ENCODE measurements at places on chromosomes 13 and 19.

DNA sequence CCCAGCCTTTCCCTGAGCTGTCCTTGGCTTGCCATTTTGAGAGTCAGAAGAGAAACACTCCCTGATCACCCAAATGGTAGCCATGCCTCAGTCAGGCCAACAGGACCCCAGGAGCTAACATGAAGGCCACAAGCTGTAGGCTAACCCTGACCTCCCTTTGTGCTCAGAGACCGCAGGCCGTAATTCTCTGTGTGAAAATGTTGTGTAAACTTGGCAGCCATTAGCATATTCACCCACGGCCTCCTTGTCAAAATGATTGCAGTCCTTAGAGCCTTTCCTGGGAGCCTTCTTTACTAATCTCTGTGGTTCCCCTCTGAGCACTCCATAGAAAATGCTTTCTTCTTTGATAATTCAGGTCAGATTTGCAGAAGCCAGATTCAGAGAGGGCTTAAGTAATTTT lies 418.9 kb downstream of the COG6 start:
- DNase-seq = no peak

GRCh38 chr13:29571876-29572570 lies 23.5 kb downstream of the SLC7A1 start:
- DNase-seq = no peak

GRCh38 chr13:80939581-80939980 lies 598.7 kb upstream of the SPRY2 start:
- no peak for DNase-seq

DNA sequence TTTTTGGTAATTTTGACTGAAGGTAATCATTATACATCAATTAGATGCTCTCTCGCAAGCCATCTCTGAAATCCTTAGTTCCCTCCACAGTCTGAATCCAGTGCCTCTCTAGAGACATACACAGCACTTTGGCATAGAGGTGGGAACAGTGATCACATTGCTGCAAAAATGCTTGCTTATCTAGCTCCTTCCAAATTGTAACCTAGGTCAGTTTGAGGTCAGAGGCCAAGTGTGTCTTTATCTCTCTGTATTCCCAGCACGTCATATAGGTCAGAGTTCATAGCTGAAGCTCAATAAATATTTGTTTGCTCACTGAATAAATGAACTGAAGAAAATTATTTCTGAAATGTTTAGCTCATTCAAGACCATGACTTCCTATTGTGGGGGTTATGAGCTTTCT lies 462.5 kb downstream of the DIAPH3 start:
- DNase-seq = no peak

DNA sequence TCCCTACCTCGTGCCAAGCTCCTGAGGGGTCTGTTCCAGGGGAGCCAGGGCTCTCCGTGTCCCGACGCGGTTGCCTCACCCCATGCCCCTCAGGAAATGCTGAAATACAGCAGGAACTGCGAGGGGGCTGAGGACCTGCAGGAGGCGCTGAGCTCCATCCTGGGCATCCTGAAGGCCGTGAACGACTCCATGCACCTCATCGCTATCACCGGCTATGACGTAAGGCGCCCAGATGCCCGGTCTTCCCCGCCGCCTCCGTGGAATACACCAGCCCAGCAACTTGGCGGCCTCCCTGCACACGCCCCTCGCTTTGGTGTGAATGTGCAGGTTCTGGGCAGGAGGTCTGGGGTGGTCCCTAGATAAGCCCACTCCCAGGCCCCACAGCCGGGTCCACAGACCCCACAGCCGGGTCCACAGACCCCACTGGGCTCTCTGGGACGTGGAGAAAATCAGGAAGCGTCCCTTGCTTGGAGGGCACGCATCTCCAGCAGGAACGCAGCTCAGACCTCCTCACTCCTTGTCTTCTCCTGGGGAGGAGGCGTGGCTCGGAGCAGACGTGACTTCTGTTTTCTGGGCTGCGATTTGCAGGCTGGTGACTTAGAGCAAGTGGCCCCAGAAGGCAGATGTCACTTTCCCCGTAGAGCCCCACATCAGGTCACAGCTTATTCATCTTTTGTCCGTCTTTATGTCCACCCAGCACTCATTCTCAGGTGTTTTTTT lies 19.4 kb upstream of the F7 start:
- DNase-seq = no peak

GRCh38 chr13:111242585-111242984 lies 77.9 kb upstream of the TEX29 start:
- no peak for DNase-seq

DNA sequence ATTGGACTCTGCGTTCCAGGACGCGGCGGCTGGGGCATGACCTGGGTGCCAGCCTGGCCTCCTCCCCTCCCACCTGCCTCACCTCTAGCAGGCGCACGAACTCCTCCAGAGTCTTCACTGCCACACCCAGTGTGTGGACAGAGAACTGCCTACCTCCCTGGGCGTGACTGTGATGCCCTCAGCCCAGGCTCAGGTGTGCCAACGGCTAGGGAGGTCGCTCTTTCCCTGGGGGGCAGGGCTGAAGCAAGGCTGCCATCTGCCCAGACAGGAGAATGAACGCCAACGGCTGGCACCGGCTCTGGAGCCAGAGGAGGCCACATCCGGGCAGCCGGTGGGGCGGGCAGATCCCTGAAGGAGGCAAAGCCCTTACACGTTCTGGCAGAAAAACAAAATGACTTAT lies 11.3 kb downstream of the NANOS3 start:
- DNase-seq = no peak

GRCh38 chr19:35495107-35496064 lies 5.1 kb upstream of the KRTDAP start:
- peak; percentile 65 for DNase-seq

GRCh38 chr13:24011266-24011665 lies 114.0 kb upstream of the C1QTNF9B start:
- DNase-seq = no peak
